Chondrocyte (in vitro differentiated cells): ENCODE measurements at places on chromosomes 7 and 10.
A peak's percentile ranks its signal among the peaks of the same experiment; 100 is the strongest.

DNA sequence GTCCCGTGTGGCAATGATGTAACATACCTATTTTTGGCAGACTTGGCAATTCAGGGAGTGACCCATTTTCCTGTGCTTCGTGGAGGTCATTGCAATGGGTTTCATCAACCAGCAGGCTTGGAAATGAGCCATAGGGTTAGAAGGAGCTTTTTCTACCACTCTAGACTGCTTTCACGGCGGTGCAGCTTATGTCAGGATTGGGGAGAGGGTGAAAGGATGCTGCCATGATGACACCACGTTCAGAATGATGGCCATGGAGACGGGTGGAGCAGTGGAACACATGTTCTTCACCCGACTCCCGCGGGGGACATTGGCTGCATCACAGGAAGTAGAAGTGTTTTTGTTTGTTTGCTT is 220.2 kb downstream of the EMX2 start:
- peaks cover 12% of the 10 kb centered on the region for H3K27me3 ChIP-seq
- peak overlapping the region; percentile 73 for H3K27ac ChIP-seq
- no peak for DNase-seq
- H3K36me3 ChIP-seq: no peaks in the 10 kb centered on the region

GRCh38 chr10:68989317-68989990 is 851 bp downstream of the KIFBP start:
- H3K36me3 ChIP-seq: peaks cover 1% of the 10 kb centered on the region
- H3K4me3 ChIP-seq: peak overlapping the region; percentile 92
- DNase-seq: no peak
- peak overlapping the region; percentile 85 for H3K27ac ChIP-seq
- H3K27me3 ChIP-seq: no peaks in the 10 kb centered on the region

GRCh38 chr10:84294766-84295447 is 33.5 kb upstream of the CCSER2 start:
- peaks cover 20% of the 10 kb centered on the region for H3K4me1 ChIP-seq
- DNase-seq: no peak
- no peak overlapping the region for H3K4me3 ChIP-seq
- no peaks in the 10 kb centered on the region for H3K36me3 ChIP-seq
- peak overlapping the region; percentile 4 for H3K27ac ChIP-seq

GRCh38 chr10:75358835-75359421 is 42.6 kb downstream of the ZNF503 start:
- no peaks in the 10 kb centered on the region for H3K36me3 ChIP-seq
- peaks cover 9% of the 10 kb centered on the region for H3K4me1 ChIP-seq
- no peaks in the 10 kb centered on the region for H3K27me3 ChIP-seq
- no peak for DNase-seq
- peak overlapping the region; percentile 17 for H3K27ac ChIP-seq

DNA sequence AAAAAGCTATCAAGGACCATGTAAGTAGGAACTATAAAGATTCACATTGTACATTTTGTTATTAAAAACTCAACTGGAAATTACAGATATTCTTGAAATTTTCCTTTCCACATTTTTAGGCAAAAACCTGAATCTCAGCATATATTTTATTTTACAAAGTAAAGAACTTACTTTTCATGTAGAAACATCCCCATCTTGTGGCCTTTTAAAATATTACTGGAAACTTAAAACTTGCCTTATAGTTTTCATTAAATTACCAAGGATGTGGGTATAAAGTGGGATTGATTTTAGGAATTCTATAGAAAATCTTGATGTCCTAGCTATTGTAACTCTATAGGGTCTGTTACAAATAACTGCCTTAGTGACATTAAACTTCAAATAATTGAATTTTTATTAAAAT is 10.6 kb downstream of the DBF4 start:
- no peaks in the 10 kb centered on the region for H3K4me1 ChIP-seq
- no peak for DNase-seq
- no peaks in the 10 kb centered on the region for H3K27me3 ChIP-seq
- H3K4me3 ChIP-seq: no peak overlapping the region
- H3K36me3 ChIP-seq: no peaks in the 10 kb centered on the region

DNA sequence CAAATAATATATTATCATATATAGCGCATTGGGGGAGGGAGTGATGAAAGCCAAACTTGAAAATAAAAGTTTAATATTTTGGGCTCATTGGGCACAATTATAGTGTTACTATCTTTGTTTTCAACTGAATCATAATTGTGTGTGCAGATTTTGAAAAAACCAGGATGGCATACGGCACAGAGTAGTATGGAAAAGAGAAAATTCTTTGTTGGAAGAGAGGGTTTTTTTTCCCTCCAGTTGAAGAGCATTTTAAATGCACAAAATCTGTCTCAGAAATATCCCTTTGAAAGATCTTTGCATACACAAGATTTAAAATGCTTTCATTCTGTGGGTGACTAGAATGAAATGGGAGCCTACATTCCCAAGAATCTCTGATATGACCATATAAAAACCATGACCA is 269.6 kb downstream of the EXOC4 start:
- H3K4me1 ChIP-seq: peaks cover 2% of the 10 kb centered on the region
- DNase-seq: no peak
- H3K36me3 ChIP-seq: no peaks in the 10 kb centered on the region

DNA sequence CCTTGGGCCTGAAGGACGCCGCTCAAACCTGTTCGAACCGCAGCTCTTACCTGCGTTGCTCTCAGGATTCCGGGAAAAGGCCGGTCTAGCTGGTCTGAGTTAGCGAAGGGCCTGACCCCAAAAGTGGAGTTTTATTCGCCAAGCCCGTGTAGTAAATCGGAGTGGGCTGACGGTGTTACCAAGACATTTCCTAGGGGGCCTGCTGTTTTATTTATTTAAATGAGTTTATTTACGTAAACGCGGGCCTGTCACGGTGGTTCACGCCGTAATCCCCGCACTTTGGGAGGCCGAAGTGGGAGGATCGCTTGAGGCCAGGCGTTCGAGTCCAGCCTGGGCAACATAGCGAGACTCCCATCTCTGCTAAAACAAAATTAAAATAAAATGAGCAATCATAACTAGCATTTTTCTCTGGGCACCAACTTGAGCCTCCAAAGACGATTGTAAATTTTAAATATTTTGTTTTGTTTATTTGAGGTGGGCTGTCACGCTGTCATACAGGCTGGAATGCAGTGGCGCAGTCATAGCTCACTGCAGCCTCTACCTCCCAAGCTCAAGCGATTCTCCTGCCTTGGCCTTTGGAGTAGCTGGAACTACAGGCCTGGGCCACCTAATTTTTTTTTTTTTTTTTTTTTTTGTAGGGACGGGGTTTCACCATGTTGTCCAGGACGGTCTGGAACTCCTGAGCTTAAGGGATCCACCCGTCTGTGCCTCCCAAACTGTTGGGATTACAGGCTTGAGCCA is 903 bp downstream of the ZNF655 start:
- peak overlapping the region; percentile 97 for H3K27ac ChIP-seq
- no peaks in the 10 kb centered on the region for H3K27me3 ChIP-seq
- peaks cover 26% of the 10 kb centered on the region for H3K36me3 ChIP-seq
- peak overlapping the region; percentile 97 for H3K4me3 ChIP-seq

- no peak for DNase-seq
- H3K36me3 ChIP-seq: peaks cover 19% of the 10 kb centered on the region
- peak overlapping the region; percentile 89 for H3K4me3 ChIP-seq
- peaks cover 49% of the 10 kb centered on the region for H3K4me1 ChIP-seq
- H3K27ac ChIP-seq: peak overlapping the region; percentile 64
Measured at GRCh38 chr10:100347568-100348195, 649 bp downstream of the SCD start.

- no peak overlapping the region for H3K27ac ChIP-seq
- no peaks in the 10 kb centered on the region for H3K36me3 ChIP-seq
- no peaks in the 10 kb centered on the region for H3K4me1 ChIP-seq
- no peak for DNase-seq
Measured at GRCh38 chr10:3805201-3805790, 20.3 kb upstream of the KLF6 start.

DNA sequence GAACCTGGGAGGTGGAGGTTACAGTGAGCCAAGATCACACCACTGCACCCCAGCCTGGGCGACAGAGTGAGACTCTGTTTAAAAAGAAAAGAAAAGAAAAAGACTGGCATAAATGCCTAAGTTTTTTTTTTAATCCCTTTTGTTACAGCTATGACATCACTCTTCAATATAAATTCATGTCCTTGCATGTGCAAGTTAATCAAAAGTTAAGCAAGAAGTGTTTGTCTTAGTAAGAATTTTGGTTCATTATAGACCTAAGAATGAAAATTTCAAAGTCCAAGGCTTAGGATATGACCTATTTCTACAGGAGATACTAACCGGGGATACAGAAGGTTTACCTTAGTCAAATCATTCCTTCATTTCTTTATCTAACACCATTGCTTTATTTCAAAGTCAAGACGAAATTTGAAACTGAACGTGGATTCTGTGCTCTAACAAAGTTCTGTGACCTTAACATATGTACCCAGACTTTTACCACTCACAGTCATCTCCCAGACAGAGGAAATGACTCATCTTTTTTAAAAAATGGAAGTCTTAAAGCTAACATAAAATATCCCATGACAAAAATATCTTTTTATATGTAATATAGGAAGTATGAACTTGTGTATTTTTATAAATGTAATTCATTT is 29.3 kb upstream of the ITGB8 start:
- no peaks in the 10 kb centered on the region for H3K36me3 ChIP-seq
- peak overlapping the region; percentile 86 for H3K27ac ChIP-seq
- H3K27me3 ChIP-seq: no peaks in the 10 kb centered on the region

DNA sequence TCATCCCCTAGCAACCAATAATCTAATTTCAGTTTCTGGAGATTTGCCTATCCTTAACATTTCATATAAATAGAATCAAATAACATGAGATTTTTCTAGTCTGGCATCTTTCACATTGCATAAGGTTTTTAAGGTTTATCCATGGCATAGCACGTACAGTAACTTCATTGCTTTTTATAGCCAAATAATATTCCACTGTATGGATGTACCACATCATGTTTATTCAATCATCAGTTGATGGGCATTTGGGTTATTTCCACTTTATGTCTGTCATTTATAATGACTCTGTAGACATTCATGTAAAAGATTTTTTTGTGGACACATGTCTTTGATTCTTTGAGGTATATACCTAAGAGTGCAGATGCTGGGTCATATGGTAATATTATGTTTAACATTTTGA is 1052.6 kb downstream of the DNAJB9 start:
- H3K27me3 ChIP-seq: no peaks in the 10 kb centered on the region
- H3K27ac ChIP-seq: no peak overlapping the region
- no peaks in the 10 kb centered on the region for H3K36me3 ChIP-seq
- H3K4me1 ChIP-seq: no peaks in the 10 kb centered on the region
- H3K4me3 ChIP-seq: no peak overlapping the region

DNA sequence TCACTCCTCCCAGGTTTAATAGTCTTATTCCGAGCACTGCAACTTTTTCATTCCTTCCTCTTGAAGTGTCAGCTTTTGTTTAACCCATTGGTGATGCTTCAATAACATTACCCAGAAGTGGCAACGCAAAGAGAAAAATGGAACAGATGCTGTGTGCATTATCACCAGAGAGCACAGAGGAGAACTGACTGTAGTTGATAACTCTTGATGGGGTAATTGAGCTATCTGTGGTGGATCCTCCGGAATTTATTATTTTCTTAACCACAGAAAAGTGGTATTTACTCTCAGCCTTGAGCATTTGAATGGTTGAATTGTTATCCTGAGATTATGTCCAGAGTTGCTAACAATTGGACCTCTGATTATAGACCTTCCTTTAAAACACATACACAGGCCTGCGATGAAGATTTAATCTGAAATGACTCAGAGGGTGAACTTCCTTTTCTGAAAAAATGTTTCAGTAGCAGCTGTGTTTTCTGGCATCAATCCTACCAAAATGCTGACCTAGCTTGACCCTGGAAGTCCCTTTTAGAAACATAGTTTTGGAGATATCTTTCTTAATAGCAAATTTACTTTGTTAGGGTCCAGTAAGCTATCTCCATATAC is 1584.4 kb upstream of the LRRTM3 start:
- no peak for DNase-seq
- H3K4me3 ChIP-seq: no peak overlapping the region
- H3K27me3 ChIP-seq: no peaks in the 10 kb centered on the region
- H3K4me1 ChIP-seq: peaks cover 25% of the 10 kb centered on the region
- no peak overlapping the region for H3K27ac ChIP-seq
- no peaks in the 10 kb centered on the region for H3K36me3 ChIP-seq

DNA sequence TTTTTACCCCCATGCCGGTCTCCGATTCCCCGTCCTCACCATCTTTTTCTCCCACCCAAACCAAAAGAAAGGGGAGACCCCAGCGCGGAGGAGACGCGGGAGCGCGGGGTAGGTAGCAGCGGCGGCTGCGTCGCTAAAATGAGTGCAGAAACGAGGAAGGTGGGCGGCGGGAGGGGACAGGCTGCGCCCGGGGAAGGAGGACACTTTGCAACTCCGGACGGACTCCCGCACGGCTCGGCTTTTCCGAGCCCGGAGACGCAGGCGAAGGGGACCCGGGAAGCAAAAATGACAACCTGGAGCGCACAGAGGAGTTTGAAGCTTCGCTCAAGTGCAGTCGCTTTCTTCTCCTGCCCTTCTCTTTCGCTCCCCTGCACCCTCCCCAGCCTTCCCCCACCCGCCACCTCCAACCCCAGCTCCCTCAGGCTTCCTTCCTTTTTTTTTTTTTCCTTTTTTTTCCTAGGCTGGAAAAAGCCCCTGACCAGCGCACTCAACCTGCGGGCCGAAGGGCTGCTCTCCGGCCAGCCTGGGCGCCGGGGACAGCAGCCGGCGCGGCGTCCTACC is 453 bp downstream of the SFMBT2 start:
- no peak for DNase-seq
- peak overlapping the region; percentile 87 for H3K4me3 ChIP-seq
- H3K36me3 ChIP-seq: no peaks in the 10 kb centered on the region
- peaks cover 23% of the 10 kb centered on the region for H3K27me3 ChIP-seq
- H3K27ac ChIP-seq: no peak overlapping the region

DNA sequence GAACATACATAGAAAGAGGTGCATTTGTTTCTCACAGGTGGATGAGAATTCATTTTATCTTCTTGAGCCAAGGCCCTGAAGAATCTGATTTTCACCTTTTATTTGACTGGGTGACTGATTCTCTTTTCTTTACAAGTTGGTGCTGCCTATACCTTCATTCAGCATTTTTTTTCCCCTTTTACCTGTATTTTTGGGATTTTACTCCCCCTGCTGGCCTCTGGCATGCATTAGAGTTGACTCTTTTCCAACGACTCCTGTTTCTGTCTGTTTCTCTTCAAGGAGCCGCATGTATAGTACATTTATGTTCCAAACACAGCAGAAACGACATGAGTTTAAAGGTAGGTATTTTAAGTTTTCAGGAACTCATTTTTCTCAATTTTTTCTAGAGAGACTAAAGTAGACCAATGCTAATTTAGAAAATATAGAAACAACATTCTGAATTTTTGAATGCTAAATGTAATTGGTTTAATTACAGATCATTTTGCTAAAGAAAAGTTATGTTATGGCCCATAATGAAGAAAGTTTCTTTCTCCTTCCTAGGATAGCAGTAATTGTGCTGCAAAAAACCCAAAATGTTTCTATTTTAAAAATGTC is 149.8 kb upstream of the HDAC9 start:
- no peak overlapping the region for H3K4me3 ChIP-seq
- H3K4me1 ChIP-seq: peaks cover 13% of the 10 kb centered on the region
- H3K36me3 ChIP-seq: peaks cover 4% of the 10 kb centered on the region
- no peaks in the 10 kb centered on the region for H3K27me3 ChIP-seq
- no peak for DNase-seq
- H3K27ac ChIP-seq: no peak overlapping the region
